ENCODE measurements at places on chromosomes 2 and 18.

DNA sequence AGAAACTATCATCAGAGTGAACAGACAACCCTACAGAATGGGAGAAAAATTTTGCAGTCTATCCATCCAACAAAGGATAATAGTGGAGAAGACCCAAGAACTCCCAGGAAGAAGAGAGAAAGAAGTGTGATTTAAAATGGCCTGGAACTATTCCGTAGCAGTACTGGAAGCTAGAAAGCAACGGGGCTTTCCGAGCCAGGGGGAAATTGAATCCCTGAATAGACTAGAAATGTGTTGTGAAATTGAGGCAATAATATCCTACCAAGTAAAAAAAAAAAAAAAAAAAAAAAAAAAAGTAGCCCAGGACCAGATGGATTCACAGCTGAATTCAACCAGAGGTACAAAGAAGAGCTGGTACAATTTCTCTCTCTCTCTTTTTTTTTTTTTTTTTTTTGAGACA lies 69.3 kb downstream of the FARP2 start:
- no peak for DNase-seq

DNA sequence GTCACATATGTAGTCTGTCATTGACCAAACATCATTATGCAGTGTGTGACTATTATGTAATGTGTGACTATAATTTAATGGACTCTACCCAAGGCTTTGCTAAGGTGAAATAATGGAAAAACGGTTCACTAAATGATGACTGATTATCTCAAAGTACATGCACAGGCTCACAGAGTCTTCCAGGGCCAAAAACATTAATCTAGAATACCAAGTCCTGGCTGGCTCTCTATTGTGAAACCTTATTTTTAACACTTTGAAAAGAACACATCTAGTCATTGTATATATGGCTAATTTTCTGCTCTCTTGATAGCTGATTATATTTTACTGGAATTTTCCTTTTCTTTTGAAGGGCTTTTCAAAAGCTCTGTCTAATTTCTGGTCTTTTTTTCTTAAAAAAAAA lies 102.9 kb upstream of the THUMPD2 start:
- no peak for DNase-seq

- no peak for DNase-seq
Observed at GRCh38 chr18:13811993-13812392, 12.0 kb upstream of the MC5R start.

GRCh38 chr2:230986520-230987136 lies 9.3 kb upstream of the SPATA3 start:
- DNase-seq: no peak

DNA sequence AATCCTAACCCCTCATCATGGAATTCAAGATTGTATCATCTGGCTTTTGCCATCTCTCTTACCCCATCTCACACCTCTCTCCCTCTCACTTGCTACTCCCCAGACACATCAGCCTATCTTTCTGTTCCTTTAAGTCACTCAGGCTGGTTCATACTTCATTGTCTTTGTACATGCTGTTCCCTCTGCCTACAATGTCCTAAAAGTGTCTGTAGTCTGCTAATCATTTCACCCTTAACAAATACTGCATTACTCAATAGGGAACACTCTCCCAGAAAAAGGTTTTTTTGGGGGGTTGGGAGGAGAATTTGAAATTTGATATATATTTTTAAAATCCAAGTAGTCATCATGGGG lies 146.2 kb upstream of the KLF7 start:
- DNase-seq: no peak

DNA sequence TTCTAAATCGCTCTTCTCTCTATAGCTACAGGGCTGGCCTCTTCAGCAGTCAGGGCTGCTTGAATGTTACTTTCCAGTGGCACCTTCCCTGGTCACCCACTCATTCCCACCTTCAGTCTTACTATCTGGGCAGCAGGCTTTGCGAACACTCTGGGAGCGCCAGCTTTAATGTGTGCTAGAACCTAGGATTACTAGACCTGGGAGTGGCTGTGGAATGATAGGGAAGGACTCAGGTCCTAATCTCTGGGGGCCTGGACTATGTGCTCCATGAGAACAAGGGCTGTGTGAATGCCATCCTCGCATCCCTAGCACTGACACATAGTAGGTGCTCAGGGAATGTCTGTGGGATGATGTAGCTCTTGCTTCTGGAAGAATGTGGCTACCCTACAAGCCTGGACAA lies 57.6 kb downstream of the BCL2L11 start:
- DNase-seq: no peak

DNA sequence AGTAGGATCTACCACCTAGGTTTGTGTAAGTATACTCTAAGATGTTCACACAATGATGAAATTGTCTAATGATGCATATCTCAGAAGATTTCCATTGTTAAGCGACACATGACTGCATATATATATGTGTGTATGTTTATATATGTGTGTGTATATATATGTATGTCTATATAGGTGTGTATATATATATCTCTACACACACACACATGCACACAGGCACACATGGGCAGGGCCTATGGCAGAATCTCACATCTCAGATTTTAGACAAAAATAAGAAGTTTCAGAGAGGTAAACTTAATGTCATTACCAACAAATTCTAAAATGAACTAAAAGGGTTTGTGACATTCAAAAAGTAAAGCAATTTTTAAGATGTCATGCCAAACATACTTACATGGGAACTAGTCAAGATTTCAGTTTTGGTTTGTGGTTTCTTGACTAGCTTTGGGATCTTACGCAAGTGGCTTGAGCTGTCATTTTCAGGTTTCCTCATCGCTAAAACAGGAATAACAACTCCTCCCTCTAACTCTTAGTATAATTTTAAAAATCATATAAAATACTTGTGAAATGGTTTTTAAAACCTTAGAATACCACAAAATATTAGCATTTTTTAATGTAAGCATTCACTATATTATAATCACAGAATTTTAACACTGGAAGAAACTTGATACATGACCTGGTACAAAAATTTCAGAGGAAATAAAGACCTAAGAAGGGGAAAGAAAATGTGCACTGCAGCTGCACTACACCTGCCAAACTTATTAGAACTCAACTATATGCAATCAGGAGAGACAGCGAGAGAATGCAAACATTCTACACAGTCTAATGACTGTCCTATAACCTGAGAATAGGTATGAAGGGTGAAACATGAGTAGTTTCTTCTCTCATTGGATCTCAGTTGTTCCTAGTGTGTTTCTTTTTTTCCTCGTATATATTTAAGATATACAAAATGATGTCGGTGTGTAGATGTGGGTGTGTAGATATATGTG lies 75.7 kb downstream of the TTC21B start:
- no peak for DNase-seq

DNA sequence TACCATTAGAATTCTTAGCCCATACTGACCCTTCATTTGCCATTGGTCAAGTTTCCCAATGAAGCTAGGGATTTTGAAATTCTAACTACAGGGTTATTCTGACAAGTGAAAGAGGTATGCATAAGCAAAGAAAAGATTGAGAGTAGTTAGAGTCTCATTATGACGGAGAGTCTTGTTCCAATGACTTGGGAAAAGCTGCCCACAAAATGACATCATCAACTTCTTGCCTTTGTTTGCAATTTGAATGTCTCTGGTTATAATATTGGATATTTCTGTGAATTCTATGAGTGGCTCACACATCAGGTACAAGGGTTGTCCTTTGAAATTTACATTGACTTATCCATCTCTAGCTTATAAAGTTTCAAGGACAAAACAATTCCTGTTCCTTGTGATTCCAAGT lies 772.2 kb downstream of the TRIB2 start:
- no peak for DNase-seq

- DNase-seq: no peak
Observed at GRCh38 chr2:199662255-199662654, 188.7 kb downstream of the FTCDNL1 start.

DNA sequence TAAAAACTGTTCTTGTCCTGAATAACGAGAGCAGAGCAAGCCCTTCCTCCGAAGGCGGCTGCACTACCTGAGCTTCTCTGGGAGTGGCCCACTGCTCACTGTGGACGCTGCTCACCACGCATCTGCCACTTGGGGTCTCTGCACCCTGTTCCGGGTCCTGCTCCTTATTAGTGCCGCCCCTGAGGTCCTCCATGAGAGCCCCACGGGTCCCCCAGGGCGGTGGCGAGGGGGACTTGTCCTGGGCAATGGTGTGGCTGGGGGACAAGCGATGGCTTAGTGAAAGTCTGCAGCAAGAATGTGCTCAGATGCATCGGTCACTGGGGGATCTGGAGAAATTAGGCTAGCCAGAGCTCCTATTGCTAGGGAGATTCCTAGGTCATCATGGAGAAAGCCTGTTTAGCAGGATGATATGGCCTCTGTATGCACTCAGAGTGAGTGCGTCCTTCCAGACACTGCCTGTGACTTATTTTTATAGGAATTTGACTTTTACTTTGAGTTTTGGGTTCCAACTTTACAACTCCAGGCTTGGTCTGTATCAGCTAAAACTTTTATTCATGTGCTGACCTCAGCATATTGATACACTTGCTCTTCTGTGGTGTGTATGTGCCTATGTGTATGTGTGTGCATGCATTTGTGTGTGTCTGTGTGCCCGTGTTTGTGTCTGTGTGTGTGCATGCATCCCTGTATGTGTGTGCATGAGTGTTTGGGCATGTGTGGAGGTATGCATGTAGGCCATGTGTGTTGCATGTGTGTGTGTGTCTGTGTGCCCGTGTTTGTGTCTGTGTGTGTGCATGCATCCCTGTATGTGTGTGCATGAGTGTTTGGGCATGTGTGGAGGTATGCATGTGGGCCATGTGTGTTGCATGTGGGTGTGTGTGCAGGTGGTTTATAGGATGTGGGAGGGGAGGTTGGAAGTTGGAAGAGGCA lies 129.5 kb downstream of the SNTG2 start:
- DNase-seq: no peak

DNA sequence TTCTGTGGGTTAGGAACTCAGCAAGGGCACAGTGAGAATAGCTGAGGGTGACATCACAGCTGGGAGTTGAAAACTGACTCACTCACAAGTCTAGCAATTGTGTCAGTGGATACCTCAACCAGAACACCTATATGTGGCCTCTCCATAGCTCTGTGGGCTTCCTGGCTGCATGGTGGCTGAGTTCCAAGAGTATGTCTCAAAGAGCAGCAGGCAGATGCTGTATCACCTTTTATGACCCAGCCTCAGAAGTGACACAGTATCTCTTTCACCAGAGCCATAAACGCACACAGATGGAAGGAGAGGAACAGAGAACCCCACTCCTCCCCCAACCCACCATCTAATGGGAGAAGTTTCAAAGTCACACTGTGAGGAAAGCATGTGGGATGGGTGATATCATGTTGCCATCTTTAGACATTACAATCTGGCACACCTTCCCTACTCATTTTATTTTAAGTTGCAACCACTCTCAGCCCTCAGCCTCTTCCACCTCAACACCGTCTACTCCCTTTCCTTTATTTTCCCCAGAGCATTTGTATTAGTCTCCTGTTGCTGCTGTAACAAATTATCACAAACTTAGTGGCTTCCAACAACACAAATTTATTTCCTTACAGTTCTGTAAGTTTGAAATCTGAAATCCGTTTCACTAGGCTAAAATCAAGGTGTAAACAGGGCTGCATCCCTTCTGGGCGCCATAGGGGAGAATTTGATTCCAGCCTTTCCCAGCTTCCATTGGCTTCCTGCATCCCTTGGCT lies 134.6 kb upstream of the SPATS2L start:
- no peak for DNase-seq

DNA sequence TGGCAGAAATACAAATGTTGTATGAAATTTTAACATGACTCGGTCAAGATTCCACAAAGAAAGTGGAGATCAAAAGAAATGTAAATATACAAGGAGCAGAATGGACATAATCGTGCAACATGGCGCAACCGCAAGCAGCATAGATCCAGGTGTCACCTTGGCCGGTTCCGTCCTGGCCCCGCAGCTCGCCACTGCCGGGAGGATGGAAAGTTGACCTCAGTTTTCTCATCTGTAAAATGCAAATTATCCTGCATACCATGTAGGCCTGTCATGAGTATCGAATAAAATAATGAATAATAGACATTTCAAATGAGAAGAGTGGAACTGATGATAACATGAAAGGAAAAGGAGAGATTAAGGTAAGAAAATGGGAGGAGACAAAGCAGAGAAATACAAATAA lies 427.3 kb upstream of the SMIM21 start:
- no peak for DNase-seq
